ENCODE measurements at places on chromosomes 11 and 22.

DNA sequence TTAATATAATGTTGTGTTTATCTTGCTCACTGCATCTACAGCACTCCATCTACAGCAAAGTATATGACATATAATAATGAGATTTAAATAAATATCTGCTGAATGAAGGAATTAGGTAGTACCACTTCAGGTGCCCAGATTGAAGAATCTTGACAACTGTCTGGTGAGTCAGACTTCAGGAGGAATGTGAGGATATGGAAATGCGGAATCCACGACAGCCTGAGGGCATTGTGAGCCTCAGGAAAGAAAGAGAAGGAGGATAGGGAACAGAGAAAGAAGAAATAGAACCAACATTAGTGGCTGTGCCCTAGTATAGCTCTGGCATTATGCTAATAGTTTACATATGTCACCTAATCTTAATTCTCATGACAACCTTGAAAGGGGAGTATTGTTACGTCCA is 304.4 kb downstream of the AASDHPPT start:
- no peak for DNase-seq

DNA sequence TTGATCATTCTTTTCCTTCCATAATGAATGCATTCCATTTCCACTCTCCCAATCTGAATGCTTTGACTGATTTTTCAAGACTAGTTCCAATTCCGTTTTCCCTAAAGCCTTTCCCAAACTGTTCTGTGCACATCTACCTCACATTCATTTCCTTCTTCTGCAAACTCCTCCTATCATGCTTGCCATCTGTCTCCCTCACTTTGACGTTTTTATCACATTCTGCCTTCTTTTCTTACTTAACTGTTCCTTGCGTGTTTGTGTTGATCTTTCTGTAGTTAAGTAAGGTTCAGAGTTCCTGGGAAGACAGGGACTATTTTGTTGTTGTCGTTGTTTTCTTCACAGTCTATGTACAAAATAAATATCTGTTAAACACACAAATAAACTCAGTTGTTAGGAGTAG is 179.0 kb downstream of the NXPE2 start:
- no peak for DNase-seq

DNA sequence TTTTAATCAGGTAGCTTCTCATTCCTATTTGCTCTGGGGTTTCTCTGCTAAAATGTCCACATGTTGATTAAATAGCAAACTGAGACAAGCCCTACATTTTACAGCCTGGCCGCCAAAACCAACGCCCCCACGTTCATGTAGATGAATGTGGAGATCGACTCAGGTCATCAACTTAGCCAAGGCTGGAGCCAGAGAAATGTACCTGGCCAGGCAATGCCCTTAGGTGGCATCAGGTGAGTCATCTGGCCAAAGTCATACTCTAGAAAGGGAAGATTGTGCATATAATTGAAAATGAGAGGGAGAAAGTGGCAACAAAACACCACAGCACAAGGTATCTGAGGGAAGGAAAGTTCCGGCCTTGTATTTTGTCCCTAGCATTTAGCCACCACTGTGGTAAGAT is 37.1 kb upstream of the CCDC89 start:
- DNase-seq, result no peak

DNA sequence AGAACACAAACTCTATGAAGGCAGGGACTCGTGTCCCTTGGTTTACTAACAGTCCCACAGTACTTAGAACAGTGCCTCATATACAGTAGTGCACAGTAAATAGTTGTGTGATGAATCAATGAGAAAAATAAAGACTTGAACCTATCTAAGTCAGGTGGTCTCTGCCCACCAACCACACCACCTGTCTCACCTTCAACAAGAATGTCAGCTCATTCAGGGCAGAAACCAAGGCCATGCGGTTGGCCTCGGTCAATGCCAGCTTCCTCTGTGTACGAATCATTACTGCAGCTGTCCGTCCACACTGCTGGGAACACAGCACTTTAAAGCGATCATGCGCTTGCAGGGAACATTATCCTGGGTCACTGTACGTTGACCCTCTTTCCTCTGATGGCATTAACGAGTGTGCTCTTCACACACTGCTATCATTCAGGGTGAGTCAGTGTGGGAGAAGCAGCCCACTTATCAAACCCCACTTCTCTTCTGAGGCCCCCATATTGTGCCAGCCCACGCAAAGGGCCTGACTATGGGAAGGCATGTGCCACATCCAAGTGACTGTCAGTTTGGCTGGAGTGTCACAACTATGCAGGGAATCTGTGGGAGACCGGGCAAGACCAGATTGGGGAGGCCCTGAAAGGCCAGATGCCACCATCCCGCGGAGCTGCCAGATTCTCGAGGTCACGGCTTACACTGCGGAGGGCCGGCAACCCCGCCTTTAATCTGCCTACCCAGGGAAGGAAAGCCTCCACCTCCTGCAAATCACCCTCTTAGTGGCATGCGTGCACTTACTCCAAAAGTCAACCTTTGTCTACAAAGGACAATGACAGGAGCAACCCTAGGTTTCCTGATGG is 36.1 kb downstream of the LARGE1 start:
- no peak for DNase-seq

DNA sequence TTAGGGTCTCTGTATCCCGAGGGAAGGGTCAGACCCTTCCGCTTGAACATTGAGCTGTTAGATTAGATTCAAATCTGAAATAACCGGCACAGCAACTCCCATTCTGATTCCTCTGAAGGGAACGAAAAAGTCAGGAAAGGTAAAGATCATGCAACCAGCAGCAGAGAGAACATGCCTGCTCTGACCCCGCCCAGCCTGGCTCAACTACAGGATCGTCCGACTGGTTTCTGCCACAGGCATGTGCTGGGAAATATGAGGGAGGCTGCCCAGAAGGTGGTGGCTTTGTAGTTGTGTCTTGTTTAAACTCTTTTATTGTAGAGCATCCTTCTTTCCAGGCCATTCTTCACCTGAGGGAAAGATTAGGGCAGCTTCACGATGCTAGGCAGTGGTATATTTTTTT is 5.0 kb upstream of the MTNR1B start:
- DNase-seq, result no peak

GRCh38 chr11:69481393-69481844 is at the start of gene LINC01488:
Gene LINC01488 (plus strand): TSS chr11:69481663.
- no peak for DNase-seq

DNA sequence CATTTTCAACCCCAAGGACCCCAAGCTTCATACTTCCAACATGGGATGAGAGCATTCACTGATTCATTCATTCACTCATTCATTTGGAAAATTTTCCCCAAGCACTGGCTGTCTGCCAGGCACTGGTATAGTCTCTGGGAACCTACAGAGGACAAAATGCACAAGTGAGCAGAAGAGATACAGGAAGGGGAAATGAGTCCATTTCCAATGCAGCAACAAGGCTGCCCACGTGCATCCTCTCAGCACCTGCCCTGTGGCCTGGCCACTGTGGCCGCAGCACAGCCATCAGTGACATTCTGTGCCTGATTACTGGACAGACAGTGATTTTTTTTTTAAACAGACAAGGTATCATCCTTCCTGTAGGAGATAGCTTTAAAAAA is 96.0 kb upstream of the PITPNB start:
- no peak for DNase-seq

GRCh38 chr11:69599502-69599901 is 41.5 kb upstream of the CCND1 start:
- DNase-seq, result no peak

GRCh38 chr11:64284962-64285884 is at the start of gene GPR137:
Gene GPR137 (plus strand): TSS chr11:64285848. CDS start chr11:64286525, 677 bp downstream.
- DNase-seq, result peak; percentile 88

- DNase-seq, result no peak
These were observed at the start of gene SHANK2 for GRCh38 chr11:71252269-71252769. Gene SHANK2 (minus strand): TSS chr11:71252577. CDS start chr11:71147326, 105,251 bp downstream.

- no peak for DNase-seq
These were observed 2.4 kb upstream of the E2F8 start for GRCh38 chr11:19243143-19243542.

- no peak for DNase-seq
These were observed 14.5 kb upstream of the APLNR start for GRCh38 chr11:57251491-57252104.

DNA sequence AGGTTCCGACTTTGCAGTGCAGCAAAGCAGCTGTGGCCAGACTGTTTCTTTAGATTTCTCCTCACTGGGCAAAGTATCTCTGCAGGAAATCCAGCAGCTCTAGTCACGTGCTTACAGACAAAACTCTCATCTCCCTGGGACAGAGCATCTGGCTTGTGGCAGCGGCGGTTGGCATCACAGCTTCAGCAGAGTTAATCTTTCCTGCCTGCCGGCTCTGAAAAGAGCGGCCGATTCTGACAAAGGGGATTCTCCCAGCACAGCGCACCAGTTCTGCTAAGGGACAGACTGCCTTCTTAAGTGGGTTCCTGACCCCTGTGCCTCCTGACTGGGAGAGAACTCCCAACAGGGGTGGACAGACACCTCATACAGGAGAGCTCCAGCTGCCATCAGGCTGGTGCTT is 1357.3 kb upstream of the TENM4 start:
- no peak for DNase-seq

DNA sequence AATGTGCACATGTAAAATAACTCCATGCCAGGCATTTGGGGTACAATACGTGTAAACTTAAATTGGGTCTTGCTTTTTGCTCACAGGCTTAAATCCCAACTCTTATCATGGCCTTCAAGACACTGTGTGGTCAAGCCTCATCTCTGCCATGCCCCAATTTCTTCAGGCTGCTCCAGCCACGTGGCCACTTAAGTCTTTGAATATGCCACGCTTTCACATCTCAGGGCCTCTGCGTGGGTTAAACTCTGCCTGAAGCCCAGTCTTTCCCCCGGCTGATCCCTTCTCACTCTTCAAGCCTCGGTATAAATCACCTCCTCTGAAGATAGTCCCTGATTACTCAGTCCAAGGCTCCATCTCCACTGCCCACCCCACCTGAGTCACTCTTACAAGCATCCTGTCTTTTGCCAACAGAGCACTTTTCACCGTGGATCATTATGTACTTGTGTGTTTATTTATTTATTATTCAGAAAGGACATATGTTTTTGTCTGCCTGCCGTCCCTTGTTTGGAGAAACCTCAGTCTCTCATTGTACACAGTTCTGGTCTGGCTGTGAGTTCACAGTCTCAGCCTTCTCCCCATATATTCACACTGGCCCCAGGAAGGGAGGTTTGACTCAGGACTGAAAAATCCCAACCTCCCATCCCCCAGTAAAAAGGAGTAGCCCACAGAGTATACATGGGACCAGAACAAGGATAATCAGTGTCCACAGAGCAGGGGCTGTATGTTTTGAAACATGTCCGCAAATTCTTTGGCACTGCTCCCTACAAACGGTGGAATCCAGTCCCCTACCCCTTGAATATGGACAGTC is 344.7 kb downstream of the MN1 start:
- no peak for DNase-seq

GRCh38 chr22:47929073-47929472 is 1166.6 kb downstream of the TBC1D22A start:
- DNase-seq, result no peak

All from activated T-helper 1 cell treated with anti-CD3 and anti-CD28 coated beads, Interleukin-2, amount 50 U/mL, for 16 hours (primary cell).